ENCODE measurements at places on chromosomes 3 and 15.

GRCh38 chr3:129533406-129533805 is 5.0 kb downstream of the RHO start:
- DNase-seq = no peak

DNA sequence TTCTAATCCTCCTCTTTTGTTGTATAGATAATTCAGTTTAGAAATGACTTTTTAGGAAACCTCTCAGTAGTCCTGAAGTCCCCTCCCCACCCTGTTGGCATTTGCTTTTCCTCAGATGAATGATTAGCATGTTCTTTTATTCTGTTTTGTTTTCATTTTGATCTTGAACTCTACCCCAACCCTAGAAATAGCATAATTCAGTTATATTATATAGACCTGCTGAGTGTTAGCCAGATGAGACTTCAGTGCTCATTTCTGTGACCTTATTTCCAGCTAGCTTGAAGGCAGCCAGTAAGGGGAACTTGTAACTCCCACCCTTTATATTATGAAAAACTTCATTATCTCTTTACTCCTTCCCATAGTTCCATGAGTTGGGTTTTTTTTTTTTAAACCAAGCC is 41.2 kb downstream of the SNRK start:
- no peak for DNase-seq

- DNase-seq = no peak
These were observed 10.2 kb downstream of the SLCO3A1 start for GRCh38 chr15:91863621-91864255.

- peak; percentile 25 for DNase-seq
These were observed 27.2 kb downstream of the OXSM start for GRCh38 chr3:25817107-25817506.

- DNase-seq = peak; percentile 83
These were observed 24.5 kb downstream of the IQGAP1 start for GRCh38 chr15:90412356-90413194.

DNA sequence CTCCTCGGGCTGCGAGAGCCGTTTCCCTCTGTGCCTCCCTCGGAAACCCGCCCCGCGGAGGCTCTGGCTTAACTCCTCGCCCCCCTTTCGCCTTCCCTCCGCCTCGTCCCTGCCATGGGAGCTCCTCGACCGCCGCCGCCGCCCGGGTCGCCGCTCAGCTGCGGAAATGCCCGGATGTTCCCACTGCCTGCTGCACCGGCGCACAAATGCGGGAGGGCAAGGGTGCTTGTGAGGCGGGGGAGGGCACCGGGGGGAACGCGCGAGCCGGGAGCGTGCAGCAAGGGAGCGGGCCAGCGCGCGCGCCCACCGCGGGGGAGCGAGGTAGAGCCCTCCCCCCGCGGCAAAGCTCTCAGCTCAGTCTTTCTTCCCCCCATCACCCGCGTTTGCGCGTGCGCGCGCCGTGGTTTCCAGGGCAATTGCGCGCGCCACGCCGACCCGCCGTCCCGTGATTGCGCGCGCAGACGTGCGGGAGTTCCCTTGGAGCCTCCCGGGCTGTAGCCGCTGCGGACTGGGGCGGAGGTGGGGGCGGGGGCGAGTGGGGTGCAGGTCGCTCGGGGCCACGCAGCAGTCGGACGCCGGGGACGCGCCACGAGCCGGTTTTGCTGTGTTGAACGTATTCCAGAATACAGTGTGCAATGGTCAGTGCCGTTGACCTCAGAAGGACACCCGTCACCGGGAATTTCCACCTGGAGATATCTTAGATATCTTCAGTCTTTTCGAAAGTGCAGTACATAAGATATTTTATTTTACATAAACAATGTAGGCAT is at the start of gene DMXL2:
Gene DMXL2, minus strand, starts transcription at position 168 of the 767 bp plus-strand sequence. CDS start 226 bp downstream, outside the sequence.
- DNase-seq = peak; percentile 94

DNA sequence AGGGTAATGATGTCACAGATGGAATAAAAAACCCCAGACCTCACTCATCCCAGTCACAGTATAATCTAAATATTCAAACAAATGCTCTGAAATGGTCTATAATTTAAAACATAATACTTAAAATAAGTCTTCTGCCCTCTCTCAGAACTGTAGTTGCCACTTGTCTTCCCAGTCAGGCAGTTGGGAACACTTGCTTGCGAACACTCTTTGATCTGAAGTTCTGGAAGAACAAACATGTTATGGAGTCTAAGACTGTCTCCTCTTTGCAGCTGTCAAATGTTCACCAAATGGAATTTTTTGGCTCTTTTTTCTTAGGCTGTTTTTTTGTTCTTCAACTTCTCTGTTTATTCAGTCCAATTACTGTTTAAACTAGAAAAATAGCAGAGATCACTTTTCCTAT is 711.1 kb upstream of the GOLIM4 start:
- no peak for DNase-seq

- DNase-seq = peak; percentile 26
These were observed 21.1 kb upstream of the PDE8A start for GRCh38 chr15:84960391-84961113.

DNA sequence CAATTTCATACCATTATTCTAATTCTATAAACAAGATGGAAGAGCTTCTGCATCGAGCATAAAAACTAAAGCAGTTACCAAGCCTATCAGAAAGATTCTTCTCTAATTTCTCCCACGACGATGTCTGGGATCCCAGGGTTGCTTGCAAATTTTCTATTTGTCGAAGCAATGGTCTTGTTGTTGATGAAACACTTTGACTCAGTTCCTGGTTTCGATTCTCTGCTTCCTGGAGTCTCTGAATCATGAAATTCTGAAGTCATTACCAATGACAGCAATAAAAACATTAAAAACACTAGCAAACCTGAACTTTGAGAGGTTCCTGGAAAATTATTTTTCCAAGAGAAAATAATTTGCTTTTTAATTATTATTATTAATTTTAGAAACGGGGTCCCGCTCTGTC is 18.7 kb downstream of the TMF1 start:
- DNase-seq = no peak

DNA sequence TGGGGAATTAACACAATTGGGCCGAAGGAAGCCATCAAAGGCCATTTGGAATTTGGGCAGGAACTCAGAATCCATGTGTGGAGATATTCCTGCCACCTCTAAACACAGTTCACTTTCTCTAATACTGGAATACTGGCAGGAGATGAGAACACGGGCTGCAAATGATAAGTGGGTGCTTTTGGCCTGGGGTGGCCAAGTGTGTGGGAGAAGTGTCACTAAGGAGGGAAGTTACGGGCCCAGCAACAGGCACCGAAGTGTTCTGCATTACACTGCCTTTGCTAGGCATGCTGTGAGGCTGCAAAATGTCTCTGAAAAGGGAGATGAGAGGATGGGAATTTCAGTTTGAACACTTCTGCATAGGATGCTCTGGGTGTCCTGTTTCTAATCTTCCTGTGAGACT is 89.4 kb upstream of the FEZF2 start:
- no peak for DNase-seq

DNA sequence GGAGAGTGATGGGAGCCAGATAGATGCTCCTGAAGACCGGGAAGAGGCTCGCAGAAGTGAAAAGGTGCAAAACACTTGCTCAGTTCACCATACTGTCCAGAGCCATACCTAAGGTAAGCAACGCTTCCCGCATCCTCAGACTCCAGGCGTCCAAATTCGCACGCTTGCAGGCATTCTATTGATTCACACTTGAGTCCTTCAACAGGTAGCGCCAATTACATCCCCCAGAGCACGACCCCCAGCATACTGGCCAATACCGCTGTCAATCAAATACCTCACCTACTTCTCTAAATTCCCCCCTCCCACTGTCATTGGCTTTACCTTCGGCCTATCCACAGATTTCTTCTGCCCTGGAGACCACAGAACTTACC is 361 bp upstream of the STXBP5L start:
- DNase-seq = no peak

DNA sequence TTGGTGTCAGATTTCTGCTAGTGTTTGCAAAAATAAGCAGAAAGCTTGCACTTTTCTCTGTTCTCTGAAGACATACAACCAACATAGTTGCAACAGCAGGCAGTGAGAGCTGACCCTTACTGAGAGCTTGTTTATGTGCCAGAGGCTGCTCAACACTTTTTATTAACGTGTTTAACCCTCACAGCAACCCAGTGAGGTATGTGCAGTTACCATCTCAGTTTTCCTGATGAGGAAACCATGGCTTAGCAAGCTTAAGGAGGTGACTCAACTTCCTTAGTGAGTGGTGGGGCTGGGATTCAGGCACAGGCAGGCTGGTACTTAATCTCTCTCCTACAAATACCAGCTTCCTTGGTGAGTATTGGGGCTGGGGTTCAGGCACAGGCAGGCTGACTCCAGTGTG is 158.1 kb upstream of the CTDSPL start:
- DNase-seq = no peak

GRCh38 chr3:73409138-73409763 is 215.5 kb downstream of the PDZRN3 start:
- DNase-seq = no peak

DNA sequence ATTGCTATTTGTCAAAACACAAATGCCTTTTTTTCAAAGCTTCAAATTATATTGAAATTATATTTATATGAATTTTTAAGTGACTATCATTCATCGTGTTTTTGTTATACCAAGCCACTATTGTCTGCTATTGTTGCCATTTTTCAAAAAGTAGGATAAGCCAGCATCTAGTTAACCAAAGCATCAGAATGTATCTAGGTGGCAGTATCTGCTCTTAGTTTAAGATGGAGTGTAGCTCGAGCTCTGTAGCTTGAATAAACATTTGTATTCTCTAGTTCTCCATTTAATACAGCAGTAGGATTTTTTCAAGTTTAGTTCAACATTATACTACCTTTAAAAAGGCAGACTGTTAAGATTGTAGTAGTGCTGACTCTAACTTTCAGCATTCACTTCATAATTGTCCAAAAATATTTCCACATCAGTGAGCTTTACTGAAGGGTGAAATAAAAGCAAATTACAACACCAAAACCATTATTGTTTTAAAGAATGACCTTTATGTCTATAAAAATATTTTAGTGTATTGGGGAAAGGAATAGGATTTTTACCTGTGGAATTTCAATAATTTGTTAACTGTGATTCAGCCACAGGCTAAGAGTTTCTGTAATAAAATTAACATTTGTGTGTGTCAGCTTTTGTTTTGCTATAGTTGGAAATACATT is 19.6 kb upstream of the C15orf61 start:
- DNase-seq = peak; percentile 44

GRCh38 chr3:25294169-25294805 is 133.8 kb upstream of the RARB start:
- no peak for DNase-seq

DNA sequence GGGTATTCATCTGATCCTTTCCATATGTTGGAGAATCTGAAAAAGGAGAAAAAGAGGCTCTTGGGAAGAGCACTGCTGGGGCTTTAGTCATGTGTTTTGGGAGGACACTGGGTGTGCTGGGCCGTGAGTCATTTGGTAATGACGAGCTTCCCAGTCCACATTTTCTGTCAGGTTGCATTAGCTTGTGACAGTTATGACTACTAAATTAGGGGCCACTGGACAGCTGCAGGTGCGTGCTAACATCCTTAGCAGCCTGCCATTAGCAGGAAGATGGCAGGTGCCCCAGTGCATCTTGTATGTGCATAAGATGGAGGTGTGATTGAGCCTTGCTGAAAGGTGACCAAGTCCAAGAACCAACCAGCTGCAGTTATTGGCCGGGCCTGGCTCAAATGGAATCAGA is 242.4 kb downstream of the RYR3 start:
- no peak for DNase-seq

- DNase-seq = no peak
These were observed 85.3 kb downstream of the ASB7 start for GRCh38 chr15:100687582-100688141.
